ENCODE measurements at places on chromosomes 1 and 21.

GRCh38 chr1:212225416-212225815 lies 59.8 kb upstream of the PPP2R5A start:
- no peak for DNase-seq

- no peak for DNase-seq
These were observed 282 bp downstream of the RSPH1 start for GRCh38 chr21:42495765-42496119.

DNA sequence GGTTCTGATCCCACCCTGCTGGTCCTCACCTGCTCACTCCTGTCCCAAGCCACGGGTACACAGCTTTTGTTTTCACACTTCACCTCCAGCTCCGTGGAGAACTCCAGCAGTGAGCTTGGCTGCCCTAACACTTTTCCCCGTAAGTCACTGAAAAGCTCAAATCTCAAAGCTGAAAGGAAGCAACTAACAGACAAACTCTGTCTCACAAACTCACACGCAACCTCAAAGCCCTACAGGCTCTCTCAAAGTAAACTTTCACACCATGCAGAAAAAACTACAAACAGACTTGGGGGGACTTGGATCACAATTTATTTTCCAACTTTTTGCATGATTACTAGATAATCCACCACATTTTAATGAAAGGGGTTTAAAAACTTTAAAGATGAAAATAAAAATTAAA lies 88.3 kb downstream of the AK5 start:
- no peak for DNase-seq

GRCh38 chr1:175015243-175015642 lies 8.0 kb downstream of the MRPS14 start:
- DNase-seq, result no peak

GRCh38 chr1:52627028-52627427 lies 5.9 kb upstream of the SHISAL2A start:
- no peak for DNase-seq

- DNase-seq, result no peak
These were observed 36.9 kb upstream of the OR2B11 start for GRCh38 chr1:247494767-247495166.

DNA sequence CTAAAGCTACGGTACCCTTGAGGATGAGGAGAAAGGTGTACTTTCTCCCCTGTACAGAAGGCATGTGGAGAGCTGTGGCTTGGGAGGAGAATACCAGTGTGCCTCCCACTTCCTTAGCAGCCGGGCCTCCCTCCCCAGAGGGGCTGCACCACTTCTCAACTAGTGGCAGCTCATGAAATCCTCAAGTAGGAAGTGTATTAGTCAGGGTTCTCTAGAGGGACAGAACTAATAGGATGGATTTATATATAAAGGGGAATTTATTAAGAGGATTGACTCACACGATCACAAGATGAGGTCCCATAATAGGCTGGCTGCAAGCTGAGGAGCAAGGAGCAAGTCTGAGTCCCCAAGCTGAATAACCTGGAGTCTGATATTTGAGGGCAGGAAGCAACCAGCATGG lies 53.1 kb upstream of the PPP2R5A start:
- no peak for DNase-seq

DNA sequence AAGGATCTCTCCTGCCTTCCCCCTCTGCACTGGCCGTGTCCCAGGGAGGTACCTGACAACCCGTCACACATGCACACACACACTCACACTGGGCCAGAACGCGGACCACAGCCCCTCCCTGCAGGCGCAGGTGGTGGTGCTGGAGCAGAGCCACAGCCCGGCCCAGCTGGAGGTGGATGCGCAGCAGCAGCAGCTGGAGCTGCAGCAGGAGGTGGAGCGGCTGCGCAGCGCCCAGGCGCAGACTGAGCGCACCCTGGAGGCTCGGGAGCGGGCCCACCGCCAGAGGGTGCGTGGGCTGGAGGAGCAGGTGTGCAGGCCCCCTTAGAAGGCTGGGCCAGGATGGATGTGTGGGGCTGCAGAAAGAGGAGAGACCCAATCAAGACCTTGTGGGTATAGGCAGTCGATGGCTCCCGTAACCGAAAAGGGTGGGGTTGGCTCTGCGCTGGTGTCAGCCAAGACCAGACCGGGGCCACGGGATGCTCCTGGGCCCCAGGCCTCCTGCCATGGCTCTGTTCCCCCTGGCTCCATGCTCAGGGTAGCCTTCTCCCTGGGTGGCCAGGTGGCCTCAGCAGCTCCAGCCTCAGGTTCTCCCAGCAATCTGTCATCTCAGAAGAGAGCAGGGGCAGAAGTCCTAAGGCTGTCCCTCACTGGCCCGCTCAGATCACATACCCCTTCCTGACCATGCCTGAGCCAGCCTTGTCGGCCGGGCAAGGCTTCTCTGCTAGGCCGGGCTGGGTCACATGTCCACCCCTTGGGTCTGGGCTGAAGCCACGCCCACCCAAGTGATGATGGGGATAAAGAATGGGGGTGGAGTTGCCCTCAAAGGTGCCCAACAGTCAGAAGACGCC lies 8.9 kb downstream of the MFAP2 start:
- no peak for DNase-seq

DNA sequence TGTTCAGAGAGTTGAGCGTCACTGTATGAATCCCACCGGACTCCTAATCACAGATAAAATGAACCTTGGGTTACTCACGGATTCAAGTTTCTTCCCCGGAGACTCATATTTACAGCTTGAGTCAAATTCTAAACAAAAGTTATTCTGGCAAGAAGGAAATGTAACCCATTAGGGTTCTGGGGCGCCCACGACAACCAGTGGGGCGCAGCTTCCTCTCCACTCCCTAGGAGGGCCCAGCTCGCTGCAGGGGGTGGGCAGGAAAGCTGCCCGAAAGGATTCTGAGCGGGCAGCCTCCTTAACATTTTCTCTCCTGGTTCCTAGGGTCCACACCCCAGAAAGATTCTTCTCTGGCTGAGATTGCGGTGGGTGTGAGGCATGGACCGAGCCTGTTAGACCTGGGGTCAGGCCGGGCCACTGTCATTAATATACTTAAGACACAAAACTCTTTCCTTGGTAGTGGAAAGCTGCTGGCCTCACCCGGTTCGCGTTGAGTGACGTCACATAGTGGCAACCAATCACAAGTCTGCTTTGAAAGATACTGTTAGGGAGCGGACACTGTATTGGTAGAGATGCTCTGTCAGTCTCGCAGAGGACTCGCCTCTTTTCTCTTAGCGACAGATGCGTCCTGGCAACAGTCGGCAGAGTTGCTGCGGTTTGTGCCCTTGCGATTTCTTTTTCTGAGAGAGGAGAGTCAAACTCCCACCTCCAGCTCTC lies 13.6 kb upstream of the MCOLN3 start:
- peak; percentile 82 for DNase-seq

DNA sequence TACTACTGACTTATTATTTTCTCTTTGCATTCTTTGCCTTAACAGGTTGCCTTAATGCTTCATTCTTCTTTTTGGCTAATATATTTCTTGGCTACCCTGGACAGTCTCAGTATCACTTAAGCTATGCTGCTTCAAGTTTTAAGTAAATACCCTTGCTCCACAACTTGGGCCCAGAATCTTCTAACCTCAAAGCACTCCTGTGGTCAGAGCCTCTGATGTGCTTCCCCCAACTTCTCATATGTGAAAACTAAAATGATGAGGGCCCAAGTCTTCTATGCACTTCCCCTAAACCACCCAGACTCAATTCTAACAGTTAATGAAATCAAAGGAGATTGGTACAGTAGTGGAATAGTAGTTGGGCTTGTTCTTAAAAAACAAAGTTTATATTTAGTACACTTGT lies 314.1 kb downstream of the PLPP3 start:
- no peak for DNase-seq

DNA sequence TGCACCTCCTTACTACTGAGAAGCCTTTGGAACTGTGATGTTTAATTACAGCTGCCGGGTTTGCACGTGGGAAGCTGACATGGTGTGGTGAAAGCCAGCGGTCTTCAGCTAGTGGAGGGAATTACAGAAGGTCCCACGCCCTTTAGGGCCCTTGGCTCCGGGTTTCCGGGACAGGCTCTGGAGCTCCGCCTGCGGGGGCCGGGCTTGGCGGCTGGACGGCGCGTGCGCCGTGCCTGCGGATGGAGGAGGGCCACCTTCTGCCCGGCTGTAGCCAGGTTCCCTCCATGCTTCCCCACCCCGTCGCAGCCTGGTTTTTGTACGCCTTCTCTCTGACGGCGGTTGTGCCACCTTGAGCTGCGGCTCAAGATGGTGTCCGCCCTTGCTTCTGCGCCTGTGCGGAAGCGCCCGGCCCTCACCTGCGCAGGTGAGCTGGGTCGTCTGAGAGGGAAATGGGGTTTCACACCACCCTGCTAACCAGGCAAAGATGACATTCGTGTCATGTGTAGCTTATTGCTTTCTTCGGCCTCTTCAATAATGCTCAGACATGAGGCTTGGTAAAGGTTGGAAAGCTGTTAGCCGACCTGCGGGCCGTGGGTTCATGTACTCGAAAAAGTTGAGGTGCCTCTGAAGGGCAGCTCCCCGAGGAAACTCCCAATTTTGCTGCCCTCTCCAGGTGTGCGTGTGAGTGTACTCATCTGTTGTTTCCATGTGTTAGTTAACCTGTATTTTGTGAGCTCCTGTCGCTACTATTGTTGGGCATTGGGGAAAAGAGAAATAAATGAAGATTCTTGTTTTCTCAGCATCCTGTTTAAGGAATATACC lies 36.6 kb upstream of the OPRD1 start:
- peak; percentile 21 for DNase-seq

GRCh38 chr1:84385347-84385746 lies 12.9 kb upstream of the DNASE2B start:
- DNase-seq, result no peak

- no peak for DNase-seq
These were observed 631.0 kb upstream of the TMPRSS15 start for GRCh38 chr21:19034560-19034959.

DNA sequence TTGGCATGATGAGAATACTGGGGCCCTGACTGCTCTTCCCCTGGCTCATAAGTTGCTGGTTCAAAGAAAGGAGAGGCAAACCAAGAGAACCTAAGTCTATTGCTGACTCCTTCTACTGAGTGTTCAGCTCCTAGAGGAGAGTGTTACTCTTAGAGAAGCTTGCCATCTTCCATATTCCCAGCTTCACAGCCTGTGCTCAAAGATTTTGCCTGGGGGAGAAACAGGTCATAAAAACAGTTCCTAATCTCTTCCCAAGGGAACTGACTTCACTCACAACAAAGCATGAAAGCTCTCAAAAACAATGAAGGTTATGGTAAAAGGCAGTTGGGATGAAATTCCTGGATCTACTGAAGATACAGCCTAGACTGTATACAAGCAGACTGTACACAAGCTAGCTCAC lies 37.1 kb downstream of the LRRC40 start:
- DNase-seq, result no peak

DNA sequence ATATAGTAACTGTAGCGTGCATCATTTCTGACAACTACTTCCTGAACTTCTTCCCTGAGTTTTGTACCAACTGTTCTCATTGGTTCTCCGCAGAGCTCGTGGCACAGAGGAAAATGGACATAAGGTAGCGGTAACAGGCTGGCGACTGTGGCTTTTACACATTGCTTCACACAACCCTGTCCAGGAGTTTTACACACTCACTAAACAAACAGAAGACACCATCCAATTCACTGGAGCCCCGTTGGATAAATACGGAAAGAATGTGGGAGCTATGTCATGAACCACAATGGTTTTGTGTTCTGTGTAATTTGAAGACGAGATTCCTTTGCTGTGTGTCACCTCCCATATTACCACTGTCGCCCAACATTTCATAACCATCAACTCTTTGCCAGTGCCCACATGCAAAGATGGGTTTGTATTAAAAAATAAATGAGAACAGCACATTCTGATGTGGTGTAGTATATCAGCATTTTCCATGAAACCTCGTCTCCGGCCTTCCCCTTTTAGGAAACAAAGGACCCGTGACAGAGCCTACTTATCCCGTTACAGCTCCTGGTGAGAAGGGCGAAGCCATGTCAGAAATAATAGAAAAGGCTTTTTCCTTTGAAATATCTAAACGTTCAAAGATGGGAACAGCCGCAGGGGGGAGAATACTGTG lies 47.4 kb upstream of the ENAH start:
- DNase-seq, result no peak

DNA sequence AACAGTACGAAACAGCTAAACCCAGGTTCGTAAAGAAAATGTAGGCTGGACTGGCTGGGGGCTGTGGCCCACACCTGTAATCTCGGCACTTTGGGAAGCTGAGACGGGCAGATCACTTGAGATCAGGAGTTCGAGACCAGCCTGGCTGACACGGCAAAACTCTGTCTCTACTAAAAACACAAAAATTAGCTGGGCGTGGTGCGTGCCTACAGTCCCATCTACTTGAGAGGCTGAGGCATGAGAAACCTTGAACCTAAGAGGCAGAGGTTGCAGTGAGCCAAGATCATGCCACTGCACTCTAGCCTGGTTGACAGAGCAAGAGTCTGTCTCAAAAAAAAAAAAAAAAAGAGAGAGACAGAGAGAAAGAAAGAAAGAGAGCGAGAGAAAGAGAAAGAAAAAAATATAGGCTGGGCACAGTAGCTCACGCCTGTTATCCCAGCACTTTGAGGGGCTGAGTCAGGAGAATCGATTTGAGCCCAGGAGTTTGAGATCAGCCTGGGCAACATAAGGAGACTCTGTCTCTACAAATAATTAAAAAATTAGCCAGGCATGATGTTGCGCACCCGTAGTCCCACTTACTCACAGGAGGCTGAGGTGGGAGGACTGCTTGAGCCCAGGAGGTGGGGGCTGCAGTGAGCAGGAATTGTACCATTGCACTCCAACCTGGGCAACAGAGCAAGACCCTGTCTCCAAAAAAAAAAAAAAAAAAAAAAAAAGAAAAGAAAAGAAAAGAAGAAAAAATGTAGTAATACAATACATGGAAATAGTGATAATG lies 35.7 kb downstream of the CAPZB start:
- DNase-seq, result no peak

DNA sequence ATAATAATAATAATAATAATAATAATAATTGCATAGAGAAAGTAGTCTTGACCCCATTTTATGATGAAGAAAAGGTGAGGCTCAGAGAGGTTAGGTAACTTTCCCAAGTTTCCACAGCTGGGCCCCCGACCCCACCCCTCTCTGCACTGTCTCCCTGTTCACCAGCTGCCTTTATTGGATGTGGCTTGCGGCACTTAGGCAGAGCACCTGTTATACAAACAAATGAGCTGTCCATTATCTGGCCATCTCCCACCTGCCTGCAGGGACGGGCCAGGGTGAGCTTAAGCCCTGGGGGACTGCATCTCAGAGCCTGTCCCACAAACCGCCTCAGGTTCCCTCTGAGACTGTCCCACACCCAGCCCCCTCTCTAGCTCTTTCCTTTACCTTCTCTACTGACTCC lies 10.1 kb upstream of the EFNA1 start:
- peak; percentile 29 for DNase-seq

GRCh38 chr1:172824209-172824608 lies 165.3 kb downstream of the FASLG start:
- no peak for DNase-seq

DNA sequence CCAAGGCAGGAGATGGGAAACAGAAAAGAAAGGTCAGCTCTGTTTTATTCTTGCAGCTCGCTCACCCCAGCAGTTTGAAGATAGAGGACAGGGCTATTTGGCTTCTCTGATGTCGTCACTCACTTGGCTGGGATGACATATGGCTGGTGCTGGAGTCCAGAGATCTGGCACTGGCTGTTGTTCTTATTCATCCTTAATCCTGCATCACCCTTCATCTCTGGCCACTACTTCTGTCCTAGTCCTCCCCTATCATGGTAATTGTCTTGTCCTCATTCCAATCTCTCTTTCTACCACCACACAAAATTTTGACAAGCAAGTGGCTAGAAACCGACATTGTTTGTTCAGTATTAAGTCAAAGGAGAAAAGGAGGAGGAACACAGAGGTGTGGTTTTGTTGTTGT lies 103.8 kb upstream of the PDE4B start:
- no peak for DNase-seq

- peak; percentile 54 for DNase-seq
These were observed 364.0 kb downstream of the CAMTA1 start for GRCh38 chr1:7149080-7149838.

Measured in D341Med (cell line).